ENCODE measurements at places on chromosomes 7 and 10.

- DNase-seq = no peak
Measured at GRCh38 chr10:93876381-93876780, 17.4 kb upstream of the SLC35G1 start.

DNA sequence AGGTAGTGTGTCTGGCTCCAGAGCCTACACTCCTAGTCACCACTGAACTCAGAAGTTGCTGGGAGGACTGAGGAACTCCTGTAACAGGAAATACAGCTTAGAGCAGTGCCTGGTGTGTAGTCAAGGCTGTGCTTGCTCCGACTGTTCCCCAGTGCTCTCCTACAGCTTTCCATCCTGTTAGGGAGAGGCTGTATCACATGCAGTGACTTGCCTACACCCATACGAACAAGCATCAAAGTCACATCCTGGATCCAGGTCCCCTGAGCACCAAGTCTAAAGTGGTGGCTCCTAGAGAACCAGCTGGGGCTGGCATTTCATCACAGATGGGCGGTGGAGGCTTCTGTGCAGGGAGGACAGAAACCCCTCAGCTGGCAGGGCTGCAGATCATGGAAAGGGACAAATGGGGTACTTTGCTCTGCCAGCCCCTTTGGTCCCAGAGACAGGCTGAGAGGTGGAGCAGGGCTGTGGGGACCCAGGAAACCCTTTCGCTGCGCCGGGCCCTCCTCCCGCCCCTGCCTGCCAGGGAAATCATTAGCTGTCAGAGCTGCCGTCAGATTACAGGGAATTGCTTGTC, 7.7 kb downstream of the ASB10 start:
- DNase-seq = peak; percentile 21

DNA sequence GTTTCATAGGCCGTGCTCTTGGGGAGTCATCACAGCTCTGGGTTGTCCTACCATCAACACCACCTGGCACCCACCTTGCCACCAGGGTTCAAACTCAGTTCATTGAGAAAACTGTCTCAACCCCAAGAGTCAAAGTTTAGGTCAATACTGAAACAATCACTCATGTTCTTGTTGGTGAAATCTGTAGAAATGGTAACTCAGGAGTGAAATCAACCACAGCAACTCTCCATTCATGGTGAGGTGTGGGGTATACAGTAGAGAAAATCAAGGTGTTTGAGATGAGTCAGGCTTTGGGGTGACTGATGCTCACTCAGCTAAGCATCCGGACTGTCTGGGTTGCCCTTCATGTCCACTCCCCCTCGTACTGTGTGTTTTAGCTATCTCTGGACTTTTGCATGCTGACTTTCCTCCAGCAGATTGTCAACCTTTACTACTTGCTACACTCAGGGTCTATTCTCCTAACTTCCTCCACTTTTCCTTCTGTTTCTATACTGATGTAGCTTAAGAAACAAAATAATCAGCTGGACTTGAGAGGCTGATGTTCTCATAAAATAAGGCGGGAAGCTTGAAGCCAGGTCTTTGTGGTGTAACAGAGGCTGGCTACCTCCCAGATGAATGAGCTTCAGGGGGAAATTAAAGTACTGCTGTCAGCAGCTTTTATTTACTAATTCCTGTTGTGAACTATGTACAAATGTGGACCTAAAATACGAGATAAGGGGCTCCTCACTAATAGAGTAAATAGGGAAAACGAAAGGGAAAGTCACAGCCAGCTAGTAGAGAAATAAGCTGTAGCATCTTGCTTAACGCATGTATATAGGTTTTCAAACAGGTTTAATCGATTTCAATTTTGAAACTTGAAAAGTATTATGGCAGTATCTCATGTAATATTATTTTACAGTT, 173.6 kb upstream of the AKR1E2 start:
- DNase-seq = no peak

- DNase-seq = no peak
Measured at GRCh38 chr7:64463636-64464375, 99.1 kb downstream of the ZNF680 start.

GRCh38 chr10:59027975-59028655, 148.3 kb upstream of the PHYHIPL start:
- no peak for DNase-seq

DNA sequence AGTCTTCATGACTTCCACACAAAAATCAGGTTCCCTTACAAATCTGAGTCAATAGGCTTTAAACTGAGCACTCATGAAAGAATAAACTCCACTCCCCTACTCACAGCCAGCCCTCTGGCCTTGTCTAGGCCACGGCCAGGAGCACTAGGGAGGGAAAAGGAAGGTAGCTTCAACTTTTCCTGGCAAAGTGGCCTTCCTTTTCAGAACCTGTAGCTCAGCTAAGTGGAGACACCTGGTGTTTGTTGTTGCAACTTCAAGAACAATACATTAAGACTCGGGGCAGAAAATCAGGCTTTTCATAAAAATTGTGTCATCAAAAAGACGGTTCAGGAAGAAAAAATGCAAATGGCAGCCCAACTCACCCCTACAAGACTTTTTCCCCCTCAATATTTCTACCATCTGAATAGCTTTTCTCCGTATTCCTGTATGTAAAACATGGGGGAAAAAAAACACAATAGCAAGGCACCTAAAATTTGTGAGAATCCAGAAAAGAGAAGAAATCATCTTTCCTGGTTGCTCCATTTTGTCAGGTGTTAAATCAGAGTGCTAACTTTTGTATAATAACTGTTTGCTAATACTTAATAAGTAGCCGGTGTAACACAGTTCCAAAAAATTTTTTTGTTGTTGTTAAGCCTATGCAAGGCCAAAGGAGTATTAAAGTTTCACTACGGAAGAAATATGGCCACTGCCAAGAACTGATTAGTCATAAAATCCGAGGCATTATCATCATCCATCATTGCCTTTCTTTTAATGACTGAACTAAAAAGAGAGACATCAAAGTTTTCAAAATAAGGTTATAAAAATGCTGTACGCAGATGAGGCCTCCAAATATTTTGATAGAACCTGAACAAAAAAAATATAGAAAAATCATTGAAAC, 66.2 kb upstream of the ARID5B start:
- peak; percentile 63 for DNase-seq

DNA sequence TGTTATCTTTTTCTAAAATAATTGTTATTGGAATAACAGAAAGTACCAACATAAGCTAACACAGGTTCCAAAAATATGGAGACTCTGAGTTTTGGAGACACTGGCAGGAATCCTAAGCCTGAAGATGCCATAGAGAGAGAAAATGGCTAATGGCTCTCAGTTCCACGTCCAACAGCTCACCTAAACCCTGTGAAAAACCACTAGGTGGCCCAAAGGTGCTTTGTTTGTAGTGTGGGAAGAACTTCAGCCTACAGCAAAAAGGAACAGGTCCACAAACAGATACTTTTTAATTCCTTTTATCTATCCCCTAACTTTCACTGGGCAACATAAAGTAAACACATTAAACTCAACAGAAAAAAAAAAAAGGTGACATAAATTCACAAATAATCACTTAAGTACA, 272.3 kb downstream of the SEMA3D start:
- DNase-seq = peak; percentile 53

GRCh38 chr7:92790992-92791391, 45.4 kb downstream of the CDK6 start:
- DNase-seq = no peak

GRCh38 chr10:132408367-132408781, 11.4 kb downstream of the PWWP2B start:
- peak; percentile 78 for DNase-seq

DNA sequence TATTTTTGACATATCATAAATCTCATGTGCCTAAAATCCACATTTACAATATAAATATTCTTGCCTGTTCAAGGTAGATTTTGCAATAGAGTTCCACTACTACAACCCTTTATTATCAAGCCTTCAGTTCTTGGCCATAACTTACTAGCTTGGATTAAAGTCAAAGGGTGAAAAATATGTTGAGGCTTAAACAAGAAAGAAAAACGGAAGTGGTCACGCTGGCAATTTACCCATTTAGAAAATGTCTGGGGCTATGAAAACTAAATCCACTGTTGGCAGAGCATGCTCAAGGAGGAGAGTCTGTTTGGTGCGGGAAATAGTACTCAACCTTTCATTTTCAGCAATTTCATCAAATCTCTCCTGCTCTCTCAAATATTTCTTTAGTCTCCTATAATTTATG, 209.8 kb upstream of the RHOBTB1 start:
- no peak for DNase-seq

DNA sequence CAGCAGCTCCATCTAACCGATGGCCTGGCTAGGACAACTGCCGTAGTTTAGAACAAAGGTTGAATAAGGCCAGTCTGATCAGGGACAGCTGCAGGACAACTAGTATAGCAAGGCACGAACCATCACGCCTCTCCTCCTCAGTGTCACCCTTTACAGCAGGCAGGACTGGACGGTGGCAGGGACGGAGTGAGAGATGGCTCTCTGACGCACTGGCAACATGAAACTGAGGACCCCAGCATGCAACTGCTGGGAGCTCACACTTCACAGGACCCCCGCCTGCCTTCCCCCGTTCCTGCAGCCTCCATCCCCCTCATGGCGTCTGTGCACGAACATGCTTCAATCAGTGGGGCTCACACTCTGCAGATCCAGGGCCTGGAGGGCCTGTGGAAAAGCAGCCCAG, 53.7 kb downstream of the ZRANB1 start:
- DNase-seq = peak; percentile 41

GRCh38 chr10:86688398-86688921, 20.1 kb downstream of the LDB3 start:
- peak; percentile 89 for DNase-seq

GRCh38 chr7:44713680-44714335, 34.8 kb upstream of the ZMIZ2 start:
- no peak for DNase-seq

DNA sequence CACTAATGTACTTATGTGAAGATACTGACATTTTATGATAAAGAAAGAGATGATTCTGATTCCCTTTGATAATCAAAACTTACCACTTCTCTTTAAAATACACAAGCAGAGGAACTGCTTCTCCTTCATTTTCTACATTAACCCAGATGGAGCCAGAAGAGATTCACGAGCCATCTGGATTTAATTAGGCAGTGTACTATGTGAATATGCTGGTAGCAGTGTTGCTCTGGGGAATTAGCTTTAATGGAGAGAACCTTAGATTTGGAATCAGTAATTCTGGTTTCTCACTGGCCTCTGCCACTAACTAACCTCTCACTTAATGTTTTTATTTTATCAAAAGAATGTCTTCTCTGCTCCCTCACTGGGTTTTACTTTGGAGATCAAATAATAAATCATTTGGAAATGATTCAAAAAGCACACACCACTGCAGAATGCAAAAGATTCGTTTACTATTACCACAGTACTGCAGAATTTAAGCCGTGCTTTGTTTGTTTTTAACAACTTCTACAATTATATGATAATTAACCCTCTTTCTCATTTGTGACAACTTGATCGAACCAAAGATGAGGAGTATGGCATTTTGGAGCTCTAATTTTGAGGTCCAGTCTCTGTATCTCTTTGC, 77.5 kb upstream of the PHYHIPL start:
- no peak for DNase-seq

DNA sequence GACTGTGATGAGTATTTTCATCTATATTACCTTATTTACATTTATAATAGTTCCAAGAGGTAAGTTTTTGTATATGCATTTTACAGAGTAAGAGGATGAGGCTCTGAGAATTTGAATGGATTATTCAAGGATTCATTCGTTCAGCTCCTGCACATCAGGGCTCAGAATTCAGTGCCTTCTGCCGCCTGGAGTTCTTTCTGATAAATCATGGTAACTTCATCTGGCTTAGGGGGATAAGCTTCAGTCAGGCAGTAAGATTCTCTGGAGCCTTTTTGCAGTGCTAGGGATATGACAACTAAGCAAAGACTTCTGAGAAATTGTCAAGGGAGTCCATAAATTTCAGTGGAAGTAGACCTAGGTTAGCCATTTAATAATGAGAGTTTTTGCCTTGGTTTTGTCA, 668.6 kb downstream of the NRG3 start:
- DNase-seq = no peak

GRCh38 chr10:127426746-127427145, 122.4 kb upstream of the NPS start:
- no peak for DNase-seq

GRCh38 chr7:144534655-144535395, 131.3 kb upstream of the NOBOX start:
- DNase-seq = no peak

- DNase-seq = no peak
Measured at GRCh38 chr10:110764378-110764777, 107.3 kb upstream of the PDCD4 start.

- DNase-seq = no peak
Measured at GRCh38 chr10:111747751-111748150, 435.8 kb downstream of the GPAM start.

DNA sequence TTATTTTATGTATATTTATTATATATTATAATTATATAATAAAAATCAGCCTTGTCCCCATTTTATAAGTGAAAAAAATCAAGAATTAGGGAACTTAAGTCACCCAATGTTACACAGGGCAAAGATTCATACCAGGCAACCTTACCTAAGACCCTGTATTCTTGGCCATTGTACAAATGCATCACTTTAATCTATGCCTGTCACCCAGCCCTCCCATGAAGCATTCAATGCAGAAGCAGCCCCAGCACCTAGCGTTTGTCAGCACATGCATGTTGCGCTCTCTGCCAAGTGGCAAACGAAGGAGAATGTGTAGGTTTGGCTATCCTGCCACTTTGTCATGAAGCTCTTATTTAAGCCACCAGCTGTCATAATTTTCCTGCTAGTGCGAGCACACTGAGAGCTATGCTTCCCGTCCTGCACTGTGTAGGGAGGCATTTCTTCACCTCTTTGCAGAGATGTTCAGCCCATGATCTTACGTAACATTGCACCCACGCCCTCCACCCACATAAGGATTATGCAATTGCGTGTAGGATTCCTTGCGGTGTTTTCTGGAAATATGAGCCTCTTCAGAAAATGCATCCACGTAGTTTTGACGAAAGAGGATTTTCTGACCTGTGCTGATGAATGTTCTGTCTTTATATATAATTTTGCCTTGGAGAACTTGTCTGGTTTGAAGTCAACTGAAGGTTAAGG, 7.7 kb upstream of the COBL start:
- DNase-seq = peak; percentile 46

DNA sequence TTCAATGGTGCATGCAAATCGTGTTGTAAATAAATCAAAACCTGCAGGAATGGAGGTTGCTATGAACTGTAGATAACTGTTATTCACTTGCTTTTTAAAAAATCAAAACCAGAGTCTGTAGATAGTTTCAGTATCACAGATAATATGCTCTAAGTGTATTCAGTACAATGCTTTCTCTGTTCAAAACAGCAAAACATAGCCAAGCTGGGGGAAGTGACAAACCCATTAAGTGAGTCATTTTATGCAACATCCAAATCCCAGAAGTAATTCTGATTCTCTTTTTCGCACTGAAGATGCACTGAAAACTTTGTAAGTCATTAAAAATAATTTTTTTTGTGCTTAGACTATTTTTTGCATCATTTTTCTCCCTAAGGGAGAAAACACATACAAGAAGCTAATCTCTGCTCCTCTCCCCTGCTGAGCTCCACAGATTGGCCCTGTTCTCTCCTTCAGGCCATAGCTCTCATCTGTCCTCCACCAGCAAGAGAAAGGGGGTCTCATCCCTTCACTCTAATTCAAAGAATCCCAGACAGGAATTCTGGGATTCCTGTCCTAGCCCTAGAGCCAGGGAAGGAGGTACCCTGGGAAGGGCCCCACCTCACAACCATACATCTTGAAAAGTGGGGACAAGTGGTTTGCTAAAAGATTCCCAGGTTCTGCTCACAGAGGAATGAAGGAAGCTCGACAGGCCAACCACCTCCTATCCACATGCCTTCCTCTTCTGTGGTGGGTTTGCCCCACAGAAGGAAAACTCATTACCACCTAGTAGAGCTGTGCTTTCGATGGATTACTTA, 4.9 kb downstream of the PRTFDC1 start:
- peak; percentile 55 for DNase-seq
